Calu3 (cell line): ENCODE measurements at places on chromosomes 7 and 10. TPM values are rescaled to one million over a fixed set of nuclear protein-coding genes. Genes with fewer than 3 reads are reported as not detected.
A peak's percentile ranks its signal among the peaks of the same experiment; 100 is the strongest.

Gene HOXA7
- not detected in 2 replicates for total RNA-seq

Gene ELFN1
- total RNA-seq, result 0.27 TPM in 1 of 2 replicates, not detected in the other

Gene RPEL1
- total RNA-seq, result 0.57 and 0.61 TPM in 2 replicates

Gene COL28A1
- total RNA-seq, result 1.3 and 3.2 TPM in 2 replicates

Gene GNAT3
- not detected in 2 replicates for total RNA-seq

Gene CCSER2
- total RNA-seq, result 20.6 and 27.8 TPM in 2 replicates

Gene SAMD9L
- 25.9 and 60.8 TPM in 2 replicates for total RNA-seq

Gene C10orf53
- total RNA-seq, result not detected in 2 replicates

Gene SPDYE8
- total RNA-seq, result not detected in 2 replicates

DNA sequence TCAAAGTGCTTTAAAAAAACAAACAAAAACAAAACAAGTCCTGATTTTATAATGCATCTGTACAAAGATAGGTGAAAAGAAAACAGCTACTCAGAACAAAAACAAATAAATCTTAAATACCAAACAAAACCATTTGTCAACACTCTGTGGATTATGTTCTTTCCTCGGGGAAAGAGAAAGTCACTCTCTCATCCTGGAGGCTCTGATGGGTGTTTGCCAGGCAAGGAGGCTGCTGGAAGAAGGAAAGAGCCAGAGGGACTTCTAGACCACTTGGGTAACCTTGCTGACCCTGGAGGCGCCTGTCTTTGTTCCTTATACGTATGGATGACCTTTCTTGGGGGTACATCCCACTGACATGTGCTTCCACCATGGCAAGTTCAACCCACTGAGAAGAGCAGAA lies 92.8 kb downstream of the ZRANB1 start:
- no peak for DNase-seq

GRCh38 chr7:256461-256940 lies 33.5 kb upstream of the FOXL3 start:
- DNase-seq, result no peak

- no peak for DNase-seq
These were observed 54.1 kb downstream of the BBS9 start for GRCh38 chr7:33183504-33183903.

- no peak for DNase-seq
These were observed 125.7 kb upstream of the CXCL12 start for GRCh38 chr10:44510379-44511115.

GRCh38 chr10:35268791-35269257 lies 67.5 kb upstream of the CCNY start:
- DNase-seq, result no peak

DNA sequence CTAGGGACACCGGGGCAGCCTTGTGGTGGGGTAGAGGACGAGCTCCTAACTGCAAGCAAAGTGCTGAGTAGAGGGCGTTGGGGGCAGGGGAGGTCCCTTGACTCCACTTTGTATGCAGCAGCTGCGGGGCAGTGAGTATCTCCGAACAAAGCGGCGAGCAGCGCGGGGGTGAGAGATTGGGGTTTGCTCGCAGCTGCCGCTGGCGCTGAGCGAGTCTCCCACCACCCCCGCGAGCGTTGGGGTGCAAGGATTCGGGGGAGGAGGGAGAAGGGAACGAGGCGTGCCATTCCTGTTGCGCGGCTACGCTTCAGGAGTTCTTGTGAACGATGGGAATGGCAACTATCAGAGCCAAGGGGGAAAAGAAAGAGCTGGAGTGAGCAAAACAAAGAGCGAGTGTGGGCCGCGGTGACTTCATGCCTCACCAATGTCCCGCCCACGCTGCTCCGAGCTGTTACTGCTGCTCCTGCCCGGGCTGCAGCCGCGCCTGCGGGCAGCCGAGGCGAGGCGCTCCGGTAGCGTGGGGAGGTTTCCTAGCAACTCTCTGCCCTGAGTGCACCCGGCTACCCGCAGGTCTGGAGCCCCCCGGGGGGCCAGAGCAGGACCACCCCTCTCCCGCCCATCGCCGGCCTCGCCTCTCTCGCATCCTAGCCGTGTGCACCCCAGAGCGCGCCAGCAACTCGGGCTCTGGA lies at the start of gene ITGB8:
Gene ITGB8 (plus strand): TSS at position 662 of the 689 bp plus-strand sequence. CDS start 907 bp downstream, outside the sequence.
- DNase-seq, result peak; percentile 93

GRCh38 chr10:43396061-43396927 lies 12.7 kb downstream of the HNRNPF start:
- peak; percentile 86 for DNase-seq

DNA sequence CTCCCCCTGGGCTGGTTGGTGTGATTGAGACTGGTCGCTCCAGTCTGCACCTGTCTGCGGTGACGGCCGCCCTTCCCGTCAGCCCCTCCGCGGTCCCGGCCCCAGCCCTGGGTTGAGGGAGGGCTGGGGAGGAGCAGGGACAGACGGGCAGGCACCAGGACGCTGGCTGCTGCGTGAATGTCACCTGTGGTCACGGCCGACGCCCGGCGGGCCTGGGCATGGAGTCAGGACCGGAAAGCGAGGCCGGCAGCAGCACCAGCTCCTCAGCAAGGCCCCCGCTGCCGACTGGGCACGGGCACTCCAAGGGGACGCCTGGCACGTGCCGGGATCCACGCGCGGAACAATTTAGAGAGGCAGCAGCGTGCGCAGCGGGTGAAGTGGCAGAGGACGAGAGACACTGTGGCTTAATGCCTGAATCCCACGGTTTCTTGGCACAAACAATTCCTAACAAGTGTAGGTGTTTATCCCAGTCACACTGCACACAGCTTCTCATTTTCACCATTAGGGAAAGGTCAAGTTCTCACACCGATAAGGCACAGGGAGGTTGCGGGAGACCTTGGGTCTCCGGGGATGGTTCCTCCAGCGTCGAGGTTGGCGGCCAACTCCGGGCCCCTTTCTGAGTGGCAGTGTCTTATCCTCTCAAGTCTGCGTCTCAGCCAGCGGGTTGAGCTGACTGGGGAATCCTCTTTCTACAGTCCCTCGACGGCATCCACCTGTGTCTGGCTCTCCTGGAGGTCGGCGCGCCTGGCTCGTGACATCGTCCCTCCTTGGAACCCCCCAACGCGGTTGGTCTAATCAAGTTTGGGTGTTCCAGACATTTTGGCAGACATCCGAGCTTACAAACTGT lies 66.4 kb upstream of the ADGRA1 start:
- DNase-seq, result no peak

GRCh38 chr7:149099058-149099457 lies 8.5 kb upstream of the ZNF786 start:
- DNase-seq, result no peak
